ENCODE measurements at places on chromosomes 3 and 15.
A peak's percentile ranks its signal among the peaks of the same experiment; 100 is the strongest.

- no peak for DNase-seq
These were observed 240.6 kb upstream of the LMCD1 start for GRCh38 chr3:8261018-8261417.

DNA sequence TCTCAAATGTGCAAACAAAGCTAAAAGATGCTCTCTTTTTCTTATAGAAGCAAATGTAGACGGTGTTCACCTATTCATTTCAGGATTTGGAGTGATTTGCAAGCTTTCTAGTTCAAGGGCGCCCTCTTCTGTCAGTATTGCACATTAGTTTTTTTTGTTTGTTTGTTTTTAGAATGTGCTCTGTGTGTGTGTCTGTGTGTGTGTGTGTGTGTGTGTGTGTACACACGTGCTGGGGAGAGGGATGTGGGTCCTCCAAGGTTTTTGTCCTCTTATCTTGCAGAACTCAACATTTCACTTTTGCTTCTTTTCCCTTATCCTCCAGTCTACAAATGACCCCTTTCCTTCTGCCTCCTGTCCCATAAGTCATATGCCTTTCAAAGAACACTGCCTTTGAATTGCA, 23.5 kb downstream of the DNAH1 start:
- peak; percentile 38 for DNase-seq

- DNase-seq = no peak
These were observed 619.5 kb downstream of the MAGI1 start for GRCh38 chr3:65419233-65419632.

GRCh38 chr3:124510290-124510689, 220.0 kb upstream of the UMPS start:
- no peak for DNase-seq

DNA sequence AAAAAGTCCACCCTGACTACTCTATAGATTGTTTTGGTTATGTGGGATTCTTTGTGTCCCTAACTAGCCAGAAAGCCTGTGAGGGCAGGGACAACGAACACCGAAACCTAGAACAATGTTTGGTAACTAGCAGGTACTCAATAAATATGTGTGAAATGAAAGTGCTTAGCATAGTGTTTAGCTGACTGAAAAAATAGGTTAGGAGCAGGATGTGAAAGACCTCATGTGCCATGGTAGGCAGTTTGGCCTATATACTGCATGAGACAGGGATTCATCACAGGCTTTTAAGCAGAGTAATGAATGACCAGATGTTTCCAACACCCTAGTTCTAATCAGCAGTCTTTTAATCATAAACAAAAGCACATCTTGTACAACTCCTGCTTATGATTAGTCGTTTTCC, 64.2 kb downstream of the MYO5A start:
- no peak for DNase-seq

DNA sequence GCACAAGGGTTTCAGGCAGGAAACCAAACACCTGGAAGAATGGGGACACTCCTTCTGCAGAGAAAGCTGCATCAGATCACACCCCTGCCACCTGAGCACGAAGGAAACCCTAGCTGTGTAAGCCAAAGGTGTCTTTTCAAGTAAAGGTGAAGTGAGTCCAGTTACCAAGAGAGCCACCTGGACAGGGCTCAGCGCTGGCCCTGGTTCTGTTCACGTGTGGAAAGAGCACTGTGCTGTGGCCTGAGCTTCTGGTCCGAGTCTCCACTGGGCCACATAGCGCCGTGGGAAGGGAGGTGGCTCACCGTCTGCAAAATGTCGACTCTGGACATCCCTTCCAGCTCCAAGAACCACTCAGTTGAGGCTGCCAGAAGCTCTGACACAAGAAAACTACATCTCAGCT, 151.1 kb downstream of the ADAMTS17 start:
- DNase-seq = no peak

- no peak for DNase-seq
These were observed 28.5 kb downstream of the DNAJC13 start for GRCh38 chr3:132445817-132446216.

- DNase-seq = no peak
These were observed 722 bp downstream of the RBMS3 start for GRCh38 chr3:29281344-29282241.

GRCh38 chr3:73470860-73471259, 153.9 kb downstream of the PDZRN3 start:
- no peak for DNase-seq

DNA sequence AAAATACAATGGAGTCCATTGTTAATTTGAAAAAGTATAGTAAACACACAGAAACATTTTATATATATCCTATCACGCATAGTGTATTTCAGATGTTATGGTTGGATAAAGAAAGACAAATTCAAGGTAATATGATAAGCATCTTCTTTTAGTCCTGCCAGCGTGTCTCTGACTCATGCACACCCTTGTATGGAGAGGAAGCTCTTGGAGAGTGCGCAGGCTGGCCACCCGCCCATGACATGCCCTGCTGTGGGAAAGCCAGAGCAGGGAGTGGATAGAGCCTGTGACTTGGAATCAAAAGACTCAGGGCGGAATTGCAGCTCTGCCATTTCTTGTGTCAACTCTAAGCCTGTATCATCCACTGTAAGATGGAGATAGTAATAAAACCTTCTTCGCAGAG, 23.0 kb upstream of the COPG1 start:
- DNase-seq = no peak

GRCh38 chr3:85632921-85633320, 674.1 kb downstream of the CADM2 start:
- DNase-seq = no peak

GRCh38 chr3:48294611-48295263, 38.7 kb downstream of the SPINK8 start:
- DNase-seq = no peak

DNA sequence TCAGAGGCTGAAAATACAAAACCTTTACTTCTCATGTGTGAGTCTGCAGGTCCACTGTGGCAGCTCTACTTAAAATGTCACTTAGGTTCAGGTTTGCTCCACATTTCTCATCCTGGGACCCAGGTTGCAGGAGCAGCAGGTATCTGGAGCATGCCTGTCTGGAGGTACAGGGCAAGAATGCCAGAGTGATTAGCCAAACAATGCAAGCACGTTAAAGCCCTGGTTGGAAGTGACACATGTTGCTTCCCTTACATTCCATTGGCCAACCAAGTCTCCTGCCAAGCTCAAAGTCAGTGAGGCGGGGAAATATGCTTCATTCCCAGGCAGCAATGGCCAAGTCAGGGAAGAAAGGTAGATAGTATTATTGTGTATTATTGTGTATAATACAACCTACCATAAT, 76.8 kb upstream of the ARL6 start:
- DNase-seq = no peak

DNA sequence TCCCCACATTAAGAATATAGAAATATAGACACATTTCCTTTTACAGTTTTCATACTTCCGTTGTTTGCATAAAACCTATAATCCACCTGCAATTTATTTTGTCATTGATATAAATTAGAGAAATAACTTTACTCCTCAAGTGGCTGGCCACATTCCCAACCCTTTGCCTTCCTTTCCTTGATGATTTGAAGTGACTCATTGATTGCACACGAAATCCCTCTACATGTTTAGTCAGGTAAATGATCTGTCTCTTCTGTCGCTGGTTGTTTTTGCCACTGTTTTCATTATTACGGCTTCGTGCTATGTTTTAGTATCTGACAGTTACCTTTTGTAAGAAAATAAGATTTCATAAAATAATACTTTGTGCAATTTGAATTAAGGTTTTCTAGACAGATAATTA, 272.2 kb upstream of the NR2E3 start:
- DNase-seq = no peak

DNA sequence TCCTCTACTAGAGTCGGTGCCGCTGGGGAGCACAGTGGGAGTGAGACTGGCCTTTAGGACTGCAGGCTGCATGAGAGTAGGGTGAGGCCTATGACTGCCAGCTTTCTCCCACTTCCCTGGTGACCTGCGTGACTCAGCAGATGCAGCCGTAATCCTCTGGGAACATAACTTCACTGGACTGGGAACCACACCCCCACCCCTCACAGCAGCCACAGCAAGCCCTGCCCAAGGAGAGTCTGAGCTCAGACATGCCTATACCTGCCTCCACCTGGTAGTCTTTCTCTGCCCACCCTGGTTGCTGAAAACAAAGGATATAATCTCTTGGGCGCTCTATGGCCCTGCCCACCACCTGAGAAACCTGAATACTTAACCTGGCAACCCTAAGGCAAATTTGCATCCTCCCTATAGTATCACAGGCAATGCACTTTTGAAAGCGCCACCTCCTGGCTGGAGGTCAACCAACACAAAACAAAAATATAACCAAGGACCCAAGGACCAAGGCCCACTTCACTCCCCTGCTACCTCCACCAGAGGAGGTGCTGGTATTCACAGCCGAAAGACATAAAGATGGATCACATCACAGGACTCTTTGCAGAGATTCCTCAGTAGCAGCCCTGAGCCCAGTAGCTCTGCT, 308.9 kb downstream of the CTNNB1 start:
- DNase-seq = no peak

- no peak for DNase-seq
These were observed 195.1 kb upstream of the ICE2 start for GRCh38 chr15:60673918-60674558.

GRCh38 chr15:55736756-55737155, 6.2 kb downstream of the PRTG start:
- DNase-seq = no peak

- DNase-seq = no peak
These were observed 38.7 kb downstream of the ROBO1 start for GRCh38 chr3:79729096-79729495.

- DNase-seq = no peak
These were observed 149.7 kb downstream of the THRB start for GRCh38 chr3:24344784-24345439.

DNA sequence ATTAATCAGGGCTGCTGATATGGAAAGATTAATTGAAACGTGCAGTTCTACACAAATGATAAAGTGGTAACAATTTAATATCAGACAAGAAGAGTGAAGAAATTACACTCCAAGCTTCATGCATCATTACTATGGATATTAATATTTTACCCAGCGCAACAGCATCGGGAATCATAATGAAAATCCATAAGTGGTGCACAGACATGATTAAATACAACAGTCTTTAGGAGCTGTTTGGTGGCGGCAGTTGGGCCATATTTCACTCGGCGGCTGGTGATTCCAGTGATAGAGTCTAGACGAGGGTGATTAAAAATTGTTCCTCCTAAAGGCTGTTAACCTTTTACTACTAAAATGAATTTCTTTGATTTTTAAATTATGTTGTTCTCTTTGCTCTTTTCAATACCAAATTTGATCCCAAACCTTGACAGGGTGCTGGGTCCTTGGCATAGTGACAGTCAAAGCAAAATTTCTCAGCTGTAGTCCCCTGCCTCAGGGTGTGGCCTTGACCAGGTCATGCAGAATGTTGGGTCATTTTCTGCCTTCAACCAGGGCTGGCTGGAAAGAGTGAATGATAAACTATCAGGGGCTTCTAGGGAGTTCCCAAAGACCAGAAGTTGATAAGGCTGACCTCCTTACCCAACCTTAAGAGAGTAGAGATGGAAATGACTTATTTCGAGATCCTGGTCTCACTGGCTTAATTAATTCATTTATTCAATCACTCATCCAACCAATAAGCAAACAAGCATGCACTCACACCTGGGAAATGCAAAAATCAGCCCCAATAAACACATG, 392.0 kb downstream of the IL20RB start:
- DNase-seq = no peak

DNA sequence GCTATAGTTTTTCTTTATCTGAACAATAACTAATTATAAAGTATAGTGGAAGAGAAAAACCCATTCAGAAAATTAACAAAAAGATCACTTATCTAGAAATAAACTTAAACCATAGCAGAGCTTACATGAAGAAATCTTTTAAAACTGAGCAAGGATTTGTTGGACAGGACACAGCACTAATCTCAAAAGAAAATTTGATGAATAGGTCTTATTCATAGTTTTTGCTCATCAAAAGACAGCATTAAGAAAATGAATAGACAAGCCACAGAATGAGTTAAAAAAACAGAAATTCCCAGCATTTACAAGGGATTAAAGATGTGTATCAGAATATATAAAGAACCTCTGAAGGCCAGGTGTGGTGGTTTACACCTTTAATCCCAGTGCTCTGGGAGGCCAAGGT, 29.5 kb downstream of the PIK3CA start:
- no peak for DNase-seq

GRCh38 chr3:66233033-66233432, 12.2 kb downstream of the SLC25A26 start:
- no peak for DNase-seq

DNA sequence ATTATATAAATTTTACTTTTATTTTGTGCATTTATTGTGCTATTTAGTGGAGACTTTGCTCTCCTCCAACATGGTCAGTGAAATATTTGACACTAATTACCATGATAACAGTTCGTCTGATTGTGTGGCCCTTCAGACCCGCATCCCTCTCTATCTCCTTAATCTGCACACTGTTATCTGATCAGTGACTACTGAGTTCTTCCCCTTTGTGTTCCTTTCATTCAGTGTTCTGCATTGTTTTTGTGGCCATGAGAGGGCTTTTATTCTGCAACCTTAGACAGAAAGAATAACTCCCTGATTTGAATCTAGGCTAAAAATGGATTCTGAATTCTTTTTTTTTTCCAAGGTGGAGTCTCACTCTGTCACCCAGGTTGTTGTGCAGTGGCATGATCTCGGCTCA, 11.9 kb upstream of the FMN1 start:
- no peak for DNase-seq

DNA sequence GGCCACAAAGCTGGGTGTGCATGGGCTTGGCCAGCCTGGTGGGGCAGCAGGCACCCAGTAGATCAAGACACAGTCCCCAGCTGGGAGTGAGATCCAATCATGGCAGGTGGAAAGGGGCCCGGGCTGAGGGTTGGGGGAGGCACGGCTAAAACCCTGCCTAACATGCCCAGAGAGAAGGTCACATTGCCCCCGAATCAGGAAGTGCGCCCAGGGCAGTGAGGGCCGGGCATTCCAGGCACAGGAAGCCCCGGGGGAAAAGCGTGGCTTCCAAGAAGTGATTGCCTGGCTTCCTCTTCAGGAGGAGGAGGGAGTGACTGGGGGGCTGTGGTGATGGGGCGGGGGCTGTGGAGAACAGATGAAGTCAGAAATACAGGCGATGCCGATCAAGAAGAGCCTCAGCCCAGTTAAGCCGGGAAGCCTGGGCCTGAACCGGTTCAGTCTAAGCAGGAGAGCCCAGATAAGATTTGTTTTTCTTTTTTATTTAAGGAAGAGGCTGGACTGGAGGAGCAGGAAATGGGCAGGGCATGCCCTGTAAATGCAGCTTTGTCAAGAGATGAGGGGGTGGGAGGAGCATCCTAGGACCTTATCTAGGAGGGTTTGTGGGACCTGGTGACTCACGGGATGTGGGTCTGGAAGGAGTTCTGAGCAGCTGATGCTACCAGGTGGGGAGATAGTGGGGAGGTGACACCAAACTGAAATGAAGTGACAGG, 83.9 kb downstream of the CHSY1 start:
- DNase-seq = no peak

All from NCI-H1092 (cell line).